Stimulated activated CD4-positive, alpha-beta T cell treated with anti-CD3 and anti-CD28 coated beads, Interleukin-15, amount 100 ng/mL, for 24 hours (primary cell): ENCODE measurements at places on chromosomes 16 and 17.
A peak's percentile ranks its signal among the peaks of the same experiment; 100 is the strongest.

DNA sequence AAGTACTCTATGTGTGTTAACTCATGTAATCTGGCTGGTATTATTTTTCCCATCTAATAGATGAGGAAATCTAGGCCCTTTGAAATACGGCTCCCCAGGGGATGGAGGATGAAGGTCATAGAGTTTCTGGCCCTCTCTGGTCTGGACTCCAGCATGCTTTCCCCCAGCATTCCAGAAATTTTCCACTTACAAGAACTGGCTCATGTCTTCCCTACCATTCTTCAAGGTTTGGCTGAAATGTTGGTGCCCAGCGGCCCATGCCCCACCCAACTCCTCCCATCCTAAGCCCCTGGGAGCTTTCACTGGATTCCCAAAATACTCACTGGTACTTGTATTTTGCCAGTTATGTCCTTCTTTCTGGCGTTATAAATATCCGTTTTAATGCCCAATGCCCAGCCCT, 237.5 kb upstream of the NLRP1 start:
- DNase-seq: no peak

GRCh38 chr17:9900784-9901183, 4.3 kb downstream of the RCVRN start:
- DNase-seq: no peak

GRCh38 chr16:75202069-75202590, 4.8 kb downstream of the CTRB2 start:
- DNase-seq: no peak

- DNase-seq: no peak
Measured at GRCh38 chr16:67543036-67543435, 14.4 kb downstream of the RIPOR1 start.

GRCh38 chr17:78359321-78359996, 418 bp downstream of the SOCS3 start:
- DNase-seq: peak; percentile 58

- no peak for DNase-seq
Measured at GRCh38 chr17:38574712-38575111, 31.0 kb downstream of the SRCIN1 start.

DNA sequence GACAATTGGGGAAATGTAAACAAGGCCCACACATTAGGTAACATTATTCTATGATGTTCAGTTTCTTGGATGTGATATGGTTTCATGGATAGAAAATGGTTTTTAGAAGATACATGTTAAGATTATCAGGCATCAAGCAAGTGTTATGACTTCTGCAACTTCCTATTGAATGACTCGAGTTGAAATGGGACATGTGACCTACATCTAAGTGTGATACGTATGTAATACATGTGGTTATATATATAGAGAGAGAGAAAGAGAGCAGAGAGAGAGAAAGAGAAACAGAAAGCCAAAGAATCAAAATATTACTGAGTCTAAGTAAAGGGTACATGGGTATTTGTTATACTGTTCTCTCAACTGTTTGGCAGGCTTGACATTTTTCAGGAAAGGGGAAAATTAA, 1.7 kb downstream of the TMEM170A start:
- no peak for DNase-seq

DNA sequence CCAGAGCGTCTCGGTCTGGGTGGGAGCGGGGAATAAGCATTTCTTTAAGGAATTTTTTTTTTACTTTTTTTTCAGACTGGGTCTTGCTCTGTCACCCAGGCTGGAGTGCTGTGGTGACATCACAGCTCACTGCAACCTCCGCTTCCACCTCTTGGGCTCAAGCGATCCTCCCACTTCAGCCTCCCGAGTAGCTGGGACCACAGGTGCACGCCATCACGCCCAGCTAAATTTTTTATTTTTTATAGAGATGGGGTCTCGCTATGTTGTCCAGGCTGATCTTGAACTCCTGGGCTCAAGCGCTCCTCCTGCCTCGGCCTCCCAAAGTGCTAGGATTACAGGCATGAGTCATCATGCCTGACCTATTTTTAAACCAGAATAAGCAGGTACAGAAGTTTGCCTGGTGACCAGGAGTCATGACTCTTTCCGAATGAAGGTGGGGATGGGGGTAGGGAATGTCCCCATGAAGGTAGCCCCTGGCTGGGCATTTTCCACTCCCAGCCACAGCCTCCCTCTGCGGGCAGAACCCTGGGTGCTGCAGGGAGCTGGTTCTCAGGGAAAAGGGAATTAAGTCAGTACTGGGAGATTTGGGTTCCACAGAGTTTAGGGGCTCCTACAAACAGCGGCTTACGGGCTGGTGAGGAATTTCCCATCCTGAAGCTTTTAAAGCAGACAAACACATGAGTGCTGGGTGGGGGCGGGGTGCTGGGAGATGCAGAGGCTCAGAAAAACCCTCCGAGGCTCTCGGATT, 48.3 kb downstream of the TBC1D16 start:
- no peak for DNase-seq

DNA sequence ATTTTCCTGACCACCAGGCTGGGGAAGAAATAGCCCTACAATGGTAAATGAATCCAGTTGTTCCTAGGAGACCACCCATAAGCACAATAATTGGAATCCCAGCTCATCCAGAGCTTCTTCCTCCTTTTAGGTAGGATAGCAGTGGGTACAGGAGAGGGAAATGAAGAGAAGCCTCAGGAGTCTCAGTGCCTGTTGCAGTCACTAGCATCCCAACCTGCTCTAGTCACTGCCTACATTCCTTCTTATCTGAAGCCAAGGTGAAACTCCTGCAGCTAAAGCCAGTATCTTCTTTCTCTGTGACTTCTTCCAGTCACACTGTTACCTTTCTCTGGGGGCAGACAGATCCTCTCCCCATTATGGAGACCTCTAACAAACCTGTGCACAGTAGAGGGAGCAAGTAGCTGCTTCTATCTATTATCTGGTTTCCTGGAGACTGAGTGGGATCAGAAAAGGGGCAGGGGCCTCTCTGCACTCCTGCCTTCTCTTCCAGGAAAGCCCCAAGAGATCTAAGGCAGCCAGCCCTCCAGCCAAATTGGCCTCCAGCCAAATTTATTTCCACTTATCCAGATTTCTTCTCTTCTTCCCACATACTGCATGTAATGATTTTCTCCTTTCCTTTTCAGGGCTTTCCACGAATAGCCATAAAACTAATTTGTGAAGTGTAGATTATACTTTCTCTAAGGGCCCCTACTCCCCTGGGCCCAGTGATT, 85.5 kb downstream of the SSH2 start:
- no peak for DNase-seq

- DNase-seq: no peak
Measured at GRCh38 chr16:86911437-86911958, 333.1 kb downstream of the FOXL1 start.

DNA sequence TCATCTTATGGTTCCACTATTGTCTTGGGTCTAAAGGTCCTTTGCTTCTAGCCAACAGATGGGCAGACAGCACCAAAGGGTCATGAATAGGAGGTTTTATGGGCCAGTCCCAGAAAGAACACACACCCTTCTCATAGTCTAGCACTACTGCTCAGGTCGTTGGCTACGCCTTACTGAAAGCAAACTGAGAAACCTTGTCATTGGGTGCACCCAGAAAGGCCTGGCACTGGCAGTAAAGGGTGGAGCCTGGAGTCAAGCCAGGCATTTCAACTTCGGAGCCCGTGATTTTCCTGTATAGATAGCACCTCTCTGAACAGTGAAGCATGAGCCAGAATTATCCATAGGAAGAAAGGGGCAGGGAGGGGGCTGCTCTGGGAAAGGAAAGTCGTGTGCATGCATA, 74.9 kb downstream of the VAT1L start:
- DNase-seq: no peak

- DNase-seq: no peak
Measured at GRCh38 chr16:50490828-50491227, 57.4 kb upstream of the NKD1 start.

- DNase-seq: no peak
Measured at GRCh38 chr17:76929601-76930000, 61.4 kb downstream of the MGAT5B start.

GRCh38 chr16:70728150-70728549, 42.3 kb upstream of the MTSS2 start:
- no peak for DNase-seq

DNA sequence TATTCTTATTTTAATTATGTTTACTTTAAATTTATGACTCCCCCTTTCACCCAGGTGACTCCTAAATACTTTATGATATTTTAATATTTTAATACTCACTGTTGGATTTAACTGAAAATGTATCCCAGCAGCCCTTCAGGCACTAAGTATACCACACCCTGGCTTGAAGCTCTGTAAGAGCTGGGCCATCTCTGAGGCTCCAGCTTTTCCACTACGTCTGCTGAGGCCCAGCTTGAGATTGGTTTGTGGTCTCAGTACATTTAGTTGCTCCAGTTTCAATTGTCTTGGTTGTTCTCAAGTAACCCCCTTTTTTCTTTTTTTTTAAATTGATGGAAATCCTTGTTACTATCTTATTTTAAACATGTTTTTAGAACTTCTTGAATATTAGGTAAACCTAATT, 27.0 kb upstream of the CAPNS2 start:
- DNase-seq: no peak

DNA sequence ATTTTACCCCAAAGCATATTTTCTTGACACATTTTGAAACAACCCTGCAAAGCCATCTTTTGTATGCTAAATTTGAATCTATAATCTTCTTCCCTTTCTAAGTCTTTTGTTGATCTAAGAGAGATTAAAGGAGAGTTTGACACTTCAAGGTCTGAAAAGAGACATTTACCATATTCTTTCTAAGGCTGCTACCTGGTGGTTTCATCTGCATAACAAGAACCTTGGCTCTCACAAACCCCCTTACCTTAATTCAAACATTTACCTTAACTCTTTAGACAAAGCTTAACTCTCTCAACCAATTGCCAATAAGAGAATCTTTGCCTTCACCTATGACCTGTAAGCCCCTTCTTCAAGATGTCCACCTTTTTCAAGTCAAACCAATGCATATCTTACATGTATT, 1143.6 kb downstream of the CDH11 start:
- DNase-seq: no peak

DNA sequence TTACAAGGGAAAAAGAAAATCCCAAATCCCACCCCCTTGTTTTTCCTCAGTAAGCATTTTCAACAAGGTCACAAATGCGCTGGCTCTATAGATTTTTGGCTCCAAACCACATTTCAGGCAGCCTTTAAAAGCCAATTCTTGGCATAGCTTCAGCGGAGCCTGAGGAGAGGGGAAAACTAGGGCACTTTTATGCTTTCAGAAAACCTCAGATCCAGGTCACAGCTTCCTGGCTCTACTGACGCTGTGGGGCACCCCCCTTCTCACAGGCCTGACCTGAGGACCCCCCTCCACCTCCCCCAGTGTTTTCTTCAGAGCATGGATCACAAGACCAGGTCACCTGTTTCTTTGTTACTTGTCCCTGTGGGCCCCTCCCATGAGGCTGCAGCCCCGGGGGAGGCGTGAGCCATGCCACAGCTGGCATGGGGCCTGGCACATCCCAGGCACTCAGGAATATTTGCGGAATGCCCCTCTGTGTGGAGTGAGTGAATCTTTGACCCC, 30.1 kb upstream of the MTSS2 start:
- DNase-seq: no peak

DNA sequence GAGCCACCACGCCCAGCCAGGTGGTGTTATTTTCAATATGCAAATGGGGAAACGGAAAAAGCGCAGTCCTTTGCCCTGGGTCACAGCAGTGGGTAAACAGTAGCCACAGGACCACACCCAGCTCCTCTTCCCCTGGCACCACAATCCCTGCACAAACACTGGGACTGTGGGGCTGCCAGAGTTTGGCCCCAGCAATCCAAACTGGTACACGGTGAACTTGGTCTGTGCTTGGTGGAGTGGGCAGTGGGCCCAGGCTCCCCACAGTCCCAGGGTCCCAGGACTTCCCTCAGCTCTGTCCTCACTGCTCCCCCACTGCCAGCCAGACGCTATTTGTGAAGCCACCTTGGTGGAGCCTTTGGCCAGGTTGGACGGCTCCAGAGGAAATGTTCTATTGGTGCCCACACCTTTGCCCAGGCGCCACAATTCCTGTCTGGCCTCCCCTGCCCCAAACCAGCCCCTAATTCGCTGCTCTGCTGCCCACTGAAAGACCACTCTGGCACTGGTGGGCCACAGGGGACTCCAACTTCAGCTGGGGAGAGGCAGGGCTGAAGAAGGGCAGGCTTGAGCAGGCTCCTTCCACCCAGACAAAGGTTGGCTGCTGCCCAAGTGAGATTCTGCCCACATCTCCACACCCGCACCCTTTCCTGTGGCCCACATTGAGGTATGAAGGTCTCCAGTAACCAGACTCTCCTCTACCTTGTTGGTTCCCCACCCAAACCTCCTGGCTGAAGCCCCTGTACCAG, 2.1 kb downstream of the CHAD start:
- DNase-seq: no peak

- no peak for DNase-seq
Measured at GRCh38 chr17:8630227-8630801, at the start of gene MYH10. MYH10 (minus strand) TSS chr17:8630725; CDS start chr17:8623246, 7,479 bp downstream.

DNA sequence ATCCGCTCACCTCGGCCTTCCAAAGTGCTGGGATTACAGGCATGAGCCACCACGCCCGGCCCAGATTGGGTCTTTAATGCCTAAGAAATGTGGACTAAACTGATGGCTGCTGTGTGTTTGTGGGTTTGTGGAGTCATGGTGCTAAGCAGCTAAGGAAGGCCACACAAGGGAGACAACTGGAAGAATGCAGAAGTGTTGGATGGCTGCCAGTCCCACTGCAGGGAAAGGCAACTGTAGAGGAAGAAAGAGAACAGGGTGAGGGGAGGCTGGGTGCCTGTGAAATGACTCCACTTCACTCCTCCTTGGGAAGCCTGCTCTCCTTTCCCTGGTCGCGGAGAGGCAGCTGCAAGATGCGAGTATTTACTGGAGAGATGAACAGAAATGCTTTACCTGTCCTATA, 23.5 kb upstream of the SIAH1 start:
- no peak for DNase-seq

- DNase-seq: no peak
Measured at GRCh38 chr17:73690676-73691075, 46.4 kb upstream of the SDK2 start.

DNA sequence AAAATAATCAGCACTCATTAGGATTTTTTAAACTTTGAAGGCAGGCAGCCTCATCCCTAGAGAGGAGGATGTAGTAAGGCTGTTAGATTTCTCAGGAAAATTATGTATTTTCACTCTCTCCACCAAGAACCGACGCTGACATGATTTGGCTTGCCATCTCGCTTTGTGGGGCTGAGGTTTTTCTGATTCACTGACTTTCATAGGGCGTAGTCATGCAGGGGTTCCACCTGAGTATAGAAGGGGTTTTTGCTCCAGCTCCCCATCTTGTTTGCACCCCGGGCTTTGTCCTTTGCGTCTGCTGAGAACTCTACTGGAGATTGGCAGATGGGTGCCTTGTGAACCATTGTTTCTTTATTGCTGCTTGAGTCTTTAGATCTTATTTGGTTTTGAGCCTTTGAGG, 20.2 kb downstream of the TOM1L1 start:
- DNase-seq: no peak
